ENCODE measurements at places on chromosomes 2 and 18.

GRCh38 chr18:9062418-9062751, 40.1 kb upstream of the NDUFV2 start:
- DNase-seq, result no peak

DNA sequence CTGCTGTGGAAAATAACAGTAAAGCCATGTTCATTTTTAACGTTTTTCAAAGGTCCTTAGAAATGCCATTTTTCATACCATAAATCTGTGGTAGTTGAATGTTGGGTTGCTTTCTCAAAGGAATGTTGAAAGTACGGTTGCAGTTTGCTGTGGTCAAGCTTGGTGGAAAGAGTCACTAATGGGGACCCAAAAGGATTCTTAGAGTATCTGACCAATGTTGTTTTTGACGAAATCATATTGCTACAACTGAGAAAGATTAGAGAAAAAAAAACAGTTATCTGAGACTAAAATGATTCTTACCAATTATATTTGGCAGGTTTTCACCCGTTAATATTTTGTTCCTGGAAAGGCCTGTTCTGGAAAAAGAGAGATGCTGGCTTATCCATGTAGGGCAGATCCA, 439.5 kb upstream of the ETAA1 start:
- no peak for DNase-seq

DNA sequence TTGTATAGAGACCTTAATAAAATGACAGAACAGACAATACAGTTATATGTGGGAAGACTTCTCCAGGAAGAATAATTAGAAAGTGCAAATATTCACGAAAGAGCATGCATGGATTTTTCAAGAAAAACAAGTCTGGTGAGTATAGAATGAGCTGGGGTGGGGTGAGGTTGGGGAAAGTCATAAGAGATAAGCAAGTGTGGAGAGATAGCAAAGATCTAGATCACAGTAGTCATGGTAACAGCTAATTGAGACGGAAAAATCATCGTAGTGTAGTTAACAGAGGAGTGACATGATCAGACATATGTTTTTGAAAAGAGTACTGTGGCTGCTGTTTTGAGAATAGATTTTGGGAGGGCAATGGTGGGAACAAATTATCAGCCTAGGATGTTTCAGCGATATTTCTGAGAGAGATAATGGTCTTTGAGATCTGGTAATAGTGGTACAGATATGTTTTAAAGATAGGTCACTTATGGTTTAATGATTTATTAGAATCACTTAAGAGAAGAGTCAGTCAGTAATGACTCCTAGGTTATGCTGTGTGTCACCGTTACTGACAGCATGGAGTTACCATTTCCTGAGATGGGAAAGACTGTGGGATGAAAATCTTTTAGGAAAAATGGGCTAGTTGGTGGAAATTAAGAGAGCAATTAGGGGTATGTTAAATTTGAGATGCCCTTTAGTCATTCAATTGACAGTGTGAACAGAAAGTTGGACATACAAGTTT, 248.5 kb upstream of the SLC8A1 start:
- DNase-seq, result no peak

DNA sequence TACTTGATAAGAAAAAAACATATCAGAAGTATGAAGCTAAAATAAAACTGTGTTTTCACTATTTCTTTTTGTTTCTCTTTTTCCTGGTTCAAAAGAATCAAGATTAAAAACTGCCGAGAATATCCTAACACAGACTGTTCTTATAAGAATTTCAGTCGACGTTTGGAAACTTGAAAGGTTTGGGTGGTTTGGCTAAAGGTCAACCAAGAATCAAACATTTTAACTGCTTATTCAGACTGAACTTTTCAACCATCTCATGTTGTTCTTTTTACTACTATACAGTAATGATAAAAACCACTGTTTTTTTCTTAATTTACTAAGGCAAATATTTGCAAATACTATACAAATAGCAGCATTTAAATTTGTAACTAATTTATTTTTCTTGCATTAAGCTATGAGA, 308.5 kb upstream of the TFPI start:
- DNase-seq, result no peak

All from stimulated activated CD4-positive, alpha-beta T cell treated with anti-CD3 and anti-CD28 coated beads, Interleukin-1b, Interleukin-23, amount 100 ng/mL, for 24 hours (primary cell).